ENCODE measurements at places on chromosomes 6 and 20.
A peak's percentile ranks its signal among the peaks of the same experiment; 100 is the strongest.

DNA sequence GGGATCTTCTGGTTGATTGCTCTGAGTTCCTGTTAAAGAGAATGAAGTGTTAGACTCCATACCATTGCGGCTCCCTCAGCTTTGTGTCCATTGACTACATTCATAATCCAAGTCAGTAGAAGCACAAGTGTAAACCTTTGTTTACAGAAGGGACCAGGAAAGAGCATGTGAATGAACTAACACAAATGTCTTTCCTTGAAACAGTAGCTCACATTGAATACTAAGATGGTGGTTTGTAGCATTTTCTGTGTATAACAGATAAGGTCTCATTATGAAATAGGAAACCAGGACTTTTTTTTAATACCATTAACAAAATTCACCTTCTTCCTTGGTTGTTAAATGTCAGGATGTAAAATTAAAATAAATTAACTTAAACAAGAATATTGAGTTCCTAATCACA lies 8.4 kb downstream of the STXBP5 start:
- ATAC-seq, result no peak

DNA sequence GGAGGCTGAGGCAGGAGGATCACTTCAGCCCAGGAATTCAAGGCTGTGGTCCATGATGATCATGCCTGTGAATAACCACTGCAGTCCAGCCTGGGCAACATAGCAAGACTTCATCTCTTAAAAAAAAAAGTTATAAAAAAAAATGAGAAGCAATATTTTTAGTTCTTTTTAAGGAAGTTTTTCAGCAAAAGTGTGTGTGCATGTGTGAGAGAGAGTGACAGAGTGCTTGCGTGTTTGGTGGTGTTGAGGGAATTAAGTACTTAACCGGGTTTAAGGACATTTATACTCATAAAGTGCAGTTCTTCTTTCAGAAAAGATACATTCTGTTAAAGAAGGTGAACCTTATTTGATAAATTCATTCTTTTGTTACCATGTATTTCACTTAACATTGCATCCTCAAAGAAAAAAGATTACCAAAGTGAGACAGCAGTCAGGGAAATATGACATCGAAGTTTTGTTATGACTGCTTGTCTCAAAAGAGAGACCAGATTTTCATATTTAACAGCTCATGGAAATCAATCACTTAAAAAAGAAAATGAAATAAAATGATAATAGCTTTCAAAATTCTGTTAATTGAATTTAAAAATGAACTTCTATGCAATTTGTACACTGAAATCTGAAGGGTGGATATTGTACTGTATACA lies 254.7 kb downstream of the ARHGAP18 start:
- ATAC-seq, result no peak

GRCh38 chr6:14254505-14254904 lies 136.9 kb downstream of the CD83 start:
- ATAC-seq, result no peak

DNA sequence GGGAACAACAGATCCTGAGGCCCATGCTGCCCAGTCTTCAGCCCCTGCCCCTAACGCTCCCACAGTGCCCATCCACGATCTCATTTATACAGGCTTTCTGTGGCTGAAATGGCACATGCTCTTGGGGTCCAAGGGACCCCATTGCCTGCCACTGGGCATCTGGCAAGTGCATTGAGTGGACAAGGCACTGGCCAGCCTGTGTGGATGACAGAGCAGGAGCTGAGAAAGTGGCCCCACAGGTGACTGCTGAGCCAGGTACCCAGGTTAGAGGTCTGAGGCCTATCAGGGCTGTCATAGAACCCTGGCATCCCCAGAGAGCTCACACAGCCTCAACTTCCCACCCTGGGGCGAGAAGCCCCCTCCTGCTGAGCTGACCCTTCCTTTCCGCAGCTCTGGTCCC lies 86.0 kb upstream of the NXT1 start:
- no peak for ATAC-seq

DNA sequence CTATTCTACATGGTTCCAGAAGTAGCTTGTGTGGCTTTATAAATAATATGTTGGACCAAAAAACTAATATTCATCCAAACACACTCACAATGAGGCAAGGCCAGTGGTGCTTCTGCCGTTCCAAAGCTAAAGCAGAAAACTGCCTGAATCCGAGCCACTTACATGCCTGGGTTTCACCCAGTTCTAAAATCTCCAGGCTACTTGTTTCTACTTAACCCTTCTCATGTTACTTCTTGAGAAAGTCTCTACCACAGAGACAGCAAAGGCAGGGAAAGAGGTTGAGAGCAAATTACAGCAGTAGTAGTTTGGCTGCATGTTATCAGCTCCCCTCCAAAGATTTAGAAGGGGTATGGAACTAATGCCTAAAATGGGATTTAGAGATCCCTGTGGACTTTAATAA lies 62.0 kb downstream of the FAXC start:
- no peak for ATAC-seq

- ATAC-seq, result no peak
These were observed 317.5 kb downstream of the UTRN start for GRCh38 chr6:144602523-144603180.

GRCh38 chr6:170102038-170102437 lies 188.8 kb downstream of the DLL1 start:
- no peak for ATAC-seq

DNA sequence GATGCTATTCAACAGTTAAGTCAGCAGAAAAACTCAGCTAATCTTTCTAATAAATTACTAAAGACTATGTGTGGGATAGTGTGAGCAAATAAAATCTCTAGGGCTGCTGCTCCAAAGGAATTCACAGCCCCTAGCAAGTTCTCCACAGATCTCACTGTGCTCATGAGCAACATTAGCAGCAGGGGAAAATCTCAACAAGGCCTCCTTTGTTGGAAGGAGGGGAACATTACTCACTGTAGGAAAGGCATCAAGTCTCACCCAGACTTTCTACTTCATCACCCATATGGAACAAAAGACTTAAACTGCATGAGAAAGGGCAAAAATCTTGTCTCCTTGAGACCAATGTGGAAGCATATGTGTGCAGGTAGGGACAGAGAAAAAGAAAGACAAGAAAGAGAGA lies 726.4 kb upstream of the SLC35B3 start:
- no peak for ATAC-seq

DNA sequence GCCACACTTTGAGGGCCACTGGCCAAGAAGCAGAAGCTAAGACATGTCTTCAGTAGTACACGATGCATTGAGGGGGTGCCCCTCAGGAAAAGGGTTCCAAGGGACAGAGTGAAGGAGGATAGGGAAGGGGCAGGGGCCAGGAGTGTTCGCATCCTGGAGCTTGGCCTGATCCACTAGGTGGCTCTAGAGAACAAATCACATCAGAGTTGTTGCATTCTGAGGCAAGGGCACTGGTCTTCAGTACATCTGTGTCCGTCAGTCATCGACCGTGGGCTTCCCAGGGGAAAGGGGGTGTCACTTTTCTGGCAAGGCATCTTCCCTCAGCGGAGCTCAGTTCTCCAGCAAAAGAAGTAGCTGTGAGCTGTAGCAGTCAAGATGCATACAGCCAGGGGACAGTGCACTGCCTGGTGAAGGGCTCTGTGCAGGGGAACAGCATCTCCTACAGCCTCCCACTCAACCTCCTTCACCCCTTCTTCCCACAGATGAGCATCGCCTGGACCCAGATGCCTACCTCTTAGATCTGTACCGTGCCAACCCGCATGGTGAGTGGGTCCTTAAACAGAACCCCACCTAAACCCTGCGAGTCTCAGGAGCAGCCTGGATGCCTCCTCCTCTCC lies 47.8 kb downstream of the ARHGAP40 start:
- ATAC-seq, result no peak

DNA sequence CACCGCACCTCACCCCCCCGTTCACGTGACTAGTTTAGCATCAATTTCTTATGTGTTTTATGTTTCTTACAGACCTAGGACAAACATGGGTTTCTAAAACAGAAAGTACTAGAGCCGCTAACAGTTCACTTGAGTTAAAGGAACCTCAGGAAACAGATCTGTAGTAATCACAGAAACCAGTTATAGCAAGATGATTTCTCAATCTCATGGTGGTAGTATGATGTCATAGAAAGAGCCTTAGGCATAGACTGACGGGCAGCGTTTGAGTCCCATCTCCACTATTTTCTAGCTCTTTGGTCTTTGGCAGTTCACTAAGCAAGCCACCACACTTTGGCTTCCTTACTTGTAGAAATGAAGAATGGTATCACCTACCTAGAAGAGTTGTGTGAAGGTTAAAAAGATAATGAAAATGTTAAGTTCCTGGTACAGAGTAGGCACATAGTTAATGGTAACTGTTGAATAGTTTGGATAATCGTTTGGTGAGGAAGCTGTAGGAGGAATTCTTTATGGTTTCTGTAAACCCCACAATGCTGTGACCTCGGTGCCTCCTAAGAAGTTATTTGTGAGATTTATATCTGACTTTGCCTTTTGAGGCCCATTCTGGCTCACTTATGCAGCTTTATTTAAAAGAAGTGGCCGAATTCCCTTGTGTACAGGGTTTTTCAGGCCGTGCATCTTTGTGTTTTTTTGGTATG lies 21.3 kb downstream of the CTNNBL1 start:
- ATAC-seq, result no peak

- ATAC-seq, result no peak
These were observed 84.6 kb downstream of the PTPN1 start for GRCh38 chr20:50594591-50595432.

GRCh38 chr6:30676660-30677285 lies 4.0 kb upstream of the DHX16 start:
- ATAC-seq, result no peak

DNA sequence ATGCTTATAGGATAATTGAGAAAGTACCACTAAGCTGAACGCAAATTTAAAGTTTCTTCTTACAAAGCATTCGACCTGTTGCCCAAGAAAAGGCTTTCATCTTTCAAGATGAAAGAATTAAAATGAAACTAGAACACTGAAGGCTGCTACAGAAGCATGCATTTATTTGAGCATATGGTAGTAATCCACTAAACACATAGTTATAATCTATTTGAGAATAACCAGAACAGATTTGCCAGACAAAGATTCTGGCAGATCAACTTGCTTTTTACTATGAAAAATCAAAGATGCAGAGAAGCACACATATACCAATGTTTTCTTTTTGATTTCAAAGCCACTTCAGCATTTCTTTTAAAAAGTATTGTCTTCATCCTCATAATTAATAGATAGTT lies 412.2 kb downstream of the UTRN start:
- ATAC-seq, result no peak

DNA sequence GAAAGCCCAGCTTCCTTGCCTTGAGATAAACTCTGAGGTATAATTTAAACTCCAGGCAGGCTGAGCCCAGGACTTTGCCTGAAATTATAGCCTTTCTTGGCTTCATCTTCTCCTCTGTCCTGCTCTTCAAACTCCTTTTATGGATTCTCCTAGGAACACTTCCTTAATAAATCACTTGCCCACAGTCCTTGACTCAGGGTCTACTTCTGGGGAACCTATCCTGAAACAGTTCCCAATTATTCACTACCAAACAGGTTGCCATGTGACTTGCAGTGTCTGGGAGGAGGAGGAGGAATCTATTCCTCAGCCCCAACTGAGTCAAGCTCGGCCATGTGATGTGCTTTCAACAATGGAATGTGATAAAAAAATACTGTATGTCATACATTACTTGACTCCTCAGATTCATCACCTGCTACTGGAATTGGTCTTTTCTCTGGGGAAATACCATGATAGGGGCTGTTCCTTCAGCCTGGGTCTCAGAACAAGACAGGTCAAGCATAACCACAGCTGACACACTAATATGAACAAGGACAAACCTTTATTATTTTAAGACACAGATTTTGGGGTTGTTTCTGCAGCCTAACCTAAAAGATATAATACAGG lies 20.5 kb upstream of the CDKN1A start:
- no peak for ATAC-seq

DNA sequence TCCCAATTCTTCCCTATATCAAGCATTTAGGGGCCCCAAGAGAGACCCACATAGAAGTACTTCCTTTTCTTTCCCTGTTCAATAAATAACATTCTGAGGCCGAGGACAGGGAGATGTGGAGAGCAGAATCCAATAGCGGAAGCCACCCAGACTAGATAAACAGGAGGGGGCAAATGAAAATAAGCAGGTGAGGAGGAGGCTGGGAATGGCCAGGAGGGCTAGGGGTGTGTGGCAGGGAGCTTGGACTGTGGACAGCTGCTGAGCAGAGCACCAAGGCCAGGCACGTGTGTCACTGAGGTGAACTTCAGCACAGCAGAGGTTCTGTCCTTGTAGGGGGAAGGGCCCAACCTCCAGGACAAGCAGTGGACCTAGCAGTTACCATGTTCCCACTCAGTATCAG lies 339.2 kb downstream of the FOXA2 start:
- no peak for ATAC-seq

GRCh38 chr6:2818593-2818992 lies 23.1 kb downstream of the SERPINB1 start:
- peak; percentile 41 for ATAC-seq

DNA sequence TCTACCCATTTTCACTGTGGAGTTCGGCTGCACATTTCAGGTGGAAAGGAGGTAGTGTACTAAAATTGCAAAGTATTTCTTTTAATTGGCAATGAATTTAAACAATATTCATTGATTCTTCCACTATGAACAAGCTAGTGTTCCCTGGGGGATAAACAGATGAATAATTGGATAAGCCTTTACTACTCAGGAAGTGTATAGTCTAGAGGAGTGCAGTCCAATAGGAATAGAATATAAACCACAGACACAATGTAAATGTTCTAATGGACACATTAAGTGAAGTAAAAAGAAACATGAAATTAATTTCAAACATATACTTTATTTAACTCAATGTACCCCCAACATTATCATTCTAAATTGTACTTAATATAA lies 28.7 kb downstream of the SGK1 start:
- no peak for ATAC-seq

GRCh38 chr20:62880935-62881661 lies 19.5 kb upstream of the TCFL5 start:
- no peak for ATAC-seq

DNA sequence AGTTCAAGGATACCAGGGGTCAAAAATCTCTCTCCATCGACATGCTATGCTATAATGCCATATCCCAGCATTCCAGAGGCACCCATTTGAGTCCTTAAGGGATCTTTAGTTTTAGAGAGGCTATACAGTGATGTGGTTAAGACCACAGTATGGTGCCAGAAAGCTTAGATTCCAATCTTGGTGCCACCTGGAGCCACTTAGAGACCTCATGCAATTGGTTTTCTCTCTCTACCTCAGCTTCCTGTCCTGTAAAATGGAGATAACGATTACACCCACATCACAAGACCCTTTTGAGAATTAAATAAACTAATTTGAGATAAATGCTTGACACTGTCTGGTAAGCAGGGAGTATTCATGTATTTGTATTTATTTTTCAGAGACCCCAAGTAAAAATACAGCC lies 39.0 kb downstream of the PLAGL1 start:
- no peak for ATAC-seq

- no peak for ATAC-seq
These were observed 21.5 kb upstream of the HLA-C start for GRCh38 chr6:31293343-31293742.

DNA sequence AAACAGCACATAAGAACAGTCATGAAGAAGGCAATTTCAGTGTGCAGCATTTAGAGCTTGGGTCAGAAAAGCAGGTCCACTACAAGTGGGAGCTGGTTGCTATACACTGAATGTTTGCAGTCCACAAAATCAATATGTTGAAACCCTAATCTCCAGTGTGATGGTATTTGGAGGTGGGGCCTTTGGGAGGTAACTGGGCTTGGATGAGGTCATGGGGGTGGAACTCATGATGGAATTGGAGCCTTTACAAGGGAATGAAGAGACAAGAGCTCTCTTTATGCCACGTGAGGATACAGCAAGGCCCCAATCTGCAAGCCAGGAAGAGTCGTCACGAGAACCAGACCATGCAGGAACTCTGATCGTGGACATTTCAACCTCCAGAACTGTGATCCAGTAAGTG lies 216.7 kb upstream of the SLC35B3 start:
- no peak for ATAC-seq

Measured in gastroesophageal sphincter (tissue), 4 donors.